ENCODE measurements at places on chromosomes 11 and 22. TPM values are rescaled to one million over a fixed set of nuclear protein-coding genes. Genes with fewer than 3 reads are reported as not detected.

GRCh38 chr11:290621-291231 lies 1.8 kb downstream of the PGGHG start:
- no peaks in the 10 kb centered on the region for H3K27me3 ChIP-seq
- peak overlapping the region; percentile 60 for H3K27ac ChIP-seq
- DNase-seq, result no peak
- H3K4me3 ChIP-seq, result peak overlapping the region; percentile 86
- peaks cover 3% of the 10 kb centered on the region for H3K36me3 ChIP-seq

ANGPTL5 gene
- total RNA-seq, result not detected

B3GAT1 gene
- 0.17 TPM for total RNA-seq

DNA sequence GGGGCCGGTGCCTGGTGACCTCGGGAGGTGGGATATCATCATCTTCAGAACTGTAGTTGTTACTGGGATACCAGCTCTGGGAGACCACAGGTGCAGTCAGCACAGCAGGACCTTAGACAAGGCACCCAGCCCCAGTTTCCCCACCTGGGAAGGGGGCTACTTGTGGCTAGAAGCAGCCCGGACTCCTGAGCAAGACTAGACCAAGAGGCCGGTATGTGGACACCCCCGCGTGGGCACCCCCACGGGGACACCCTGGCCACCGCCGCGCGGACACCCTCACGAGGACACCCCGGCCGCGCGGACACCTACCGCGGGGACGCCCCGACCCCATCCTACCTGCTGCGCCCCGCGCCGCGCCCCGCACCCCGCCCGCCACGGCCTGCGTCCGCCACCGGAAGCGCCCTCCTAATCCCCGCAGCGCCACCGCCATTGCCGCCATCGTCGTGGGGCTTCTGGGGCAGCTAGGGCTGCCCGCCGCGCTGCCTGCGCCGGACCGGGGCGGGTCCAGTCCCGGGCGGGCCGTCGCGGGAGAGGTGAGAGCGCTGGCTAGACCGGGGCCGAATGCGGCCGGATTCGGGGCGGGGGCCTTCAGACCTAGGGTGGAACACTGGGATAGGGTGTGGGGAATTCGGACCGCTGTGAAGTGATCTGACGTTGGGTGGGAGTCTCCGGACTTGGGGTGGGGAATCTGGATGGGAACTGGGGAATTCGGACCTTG lies at the start of the genes COMT and TXNRD2:
Gene COMT (plus strand): TSS at position 408 of the 718 bp plus-strand sequence. CDS start 20,755 bp downstream, outside the sequence.
Gene TXNRD2 (minus strand): TSS at position 454 of the 718 bp plus-strand sequence. CDS start 15 bp downstream, at position 439.
- H3K27me3 ChIP-seq, result no peaks in the 10 kb centered on the region
- peak within 1 kb of the TSS; percentile 94 for H3K4me3 ChIP-seq
- H3K27ac ChIP-seq, result peak within 1 kb of the TSS; percentile 93
- DNase-seq, result peak; percentile 50
- H3K4me1 ChIP-seq, result peaks cover 34% of the 10 kb centered on the region

GRCh38 chr22:50269573-50269969 lies 609 bp downstream of the MAPK11 start:
- DNase-seq, result no peak
- no peaks in the 10 kb centered on the region for H3K27me3 ChIP-seq
- H3K4me1 ChIP-seq, result peaks cover 15% of the 10 kb centered on the region
- no peak overlapping the region for H3K27ac ChIP-seq
- H3K4me3 ChIP-seq, result peak overlapping the region; percentile 56
- no peaks in the 10 kb centered on the region for H3K36me3 ChIP-seq

ADM2 gene
- 1.7 TPM for total RNA-seq

- DNase-seq, result no peak
- H3K4me3 ChIP-seq, result no peak overlapping the region
- no peaks in the 10 kb centered on the region for H3K36me3 ChIP-seq
- H3K4me1 ChIP-seq, result no peaks in the 10 kb centered on the region
- no peak overlapping the region for H3K27ac ChIP-seq
- H3K27me3 ChIP-seq, result no peaks in the 10 kb centered on the region
These were observed 1394.1 kb downstream of the FAM181B start for GRCh38 chr11:81339521-81339920.

GRCh38 chr11:95711945-95712221 lies 77.7 kb downstream of the FAM76B start:
- H3K4me3 ChIP-seq, result peak overlapping the region; percentile 56
- peaks cover 4% of the 10 kb centered on the region for H3K36me3 ChIP-seq
- H3K27me3 ChIP-seq, result peaks cover 18% of the 10 kb centered on the region
- no peak overlapping the region for H3K27ac ChIP-seq
- no peak for DNase-seq
